ENCODE measurements at places on chromosomes 2 and 18.

GRCh38 chr18:54557958-54558357 lies 33.1 kb upstream of the DYNAP start:
- DNase-seq = no peak

DNA sequence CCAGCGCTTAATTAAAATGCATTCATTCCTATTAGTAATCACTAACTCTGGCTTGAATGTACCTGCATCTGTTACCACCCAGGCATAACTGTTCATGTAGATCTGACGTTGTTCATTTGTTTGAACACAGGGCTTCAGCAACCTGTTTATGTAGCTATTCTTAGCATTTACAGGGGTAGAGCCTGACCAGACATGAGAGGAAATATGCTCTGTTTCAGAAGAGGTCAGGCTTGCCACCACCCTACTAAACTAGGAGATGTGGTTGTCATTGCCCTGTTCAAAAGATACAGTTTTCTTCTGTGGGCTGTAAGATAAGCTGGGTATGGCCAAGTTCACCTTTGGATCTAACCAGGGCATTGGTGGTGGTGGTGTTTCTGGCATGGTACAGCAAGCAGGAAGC lies 8.8 kb downstream of the MGAT5 start:
- DNase-seq = no peak

GRCh38 chr18:68865021-68865420 lies 67.1 kb downstream of the CCDC102B start:
- no peak for DNase-seq

GRCh38 chr2:178397002-178397605 lies 53.9 kb downstream of the PRKRA start:
- DNase-seq = no peak

DNA sequence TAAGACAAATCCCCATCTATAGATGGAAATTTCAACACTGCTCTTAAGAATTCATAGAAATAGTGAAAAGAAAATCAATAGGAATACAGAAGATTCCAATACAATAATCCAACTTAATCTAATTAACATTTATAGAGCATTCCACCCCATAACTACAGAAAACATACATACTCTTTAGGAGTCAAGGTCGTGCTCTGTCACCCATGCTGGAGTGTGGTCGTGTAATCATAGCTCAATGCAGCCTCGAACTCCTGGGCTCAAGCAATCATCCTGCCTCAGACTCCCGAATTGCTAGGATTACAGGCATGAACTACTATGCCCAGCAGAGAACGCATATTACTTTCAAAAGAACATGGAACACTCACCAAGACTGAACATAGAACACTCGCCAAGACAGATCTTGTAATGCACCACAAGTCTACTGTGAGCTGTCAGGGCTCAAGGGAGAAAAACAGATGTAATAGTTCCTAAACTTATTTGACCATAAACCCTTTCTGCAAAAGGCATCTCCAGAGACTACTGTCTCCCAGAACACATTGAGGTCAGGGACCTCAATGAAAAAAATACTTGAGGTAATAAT lies 14.1 kb downstream of the MEMO1 start:
- no peak for DNase-seq

DNA sequence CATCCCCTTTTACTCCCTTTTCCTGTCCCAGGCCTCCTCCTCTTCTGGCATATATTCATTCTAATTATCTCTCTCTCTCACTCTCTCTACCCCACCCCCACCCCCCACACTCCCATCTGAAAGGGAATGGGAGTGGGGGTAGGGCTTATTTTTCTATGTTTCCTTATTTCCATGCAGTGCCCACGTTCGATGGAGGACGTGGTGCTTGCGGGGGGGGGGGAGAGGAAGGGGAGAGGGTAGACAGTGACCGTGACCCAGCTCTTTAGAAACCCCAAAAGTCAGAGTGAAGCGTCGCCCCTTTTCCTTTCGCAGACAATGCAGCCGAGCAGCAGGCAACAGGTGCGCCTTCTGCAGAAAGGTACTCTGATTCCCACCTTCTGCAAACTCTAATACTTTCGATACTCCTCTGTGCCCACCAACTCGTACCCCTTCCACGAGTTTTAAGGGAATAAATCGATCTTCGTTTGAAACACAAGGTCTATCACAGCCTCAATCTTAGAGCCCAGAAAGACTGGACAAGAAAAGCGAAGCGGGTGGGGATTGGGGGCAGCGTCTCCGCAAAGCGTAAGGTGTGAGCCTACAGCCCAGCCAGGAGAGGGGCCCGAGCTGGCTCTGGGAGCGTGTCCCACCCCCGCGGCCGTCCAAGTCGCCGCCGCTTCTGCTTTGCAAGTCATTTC lies 891 bp upstream of the NR4A2 start:
- DNase-seq = no peak

GRCh38 chr2:11963966-11964365 lies 217.5 kb downstream of the LPIN1 start:
- no peak for DNase-seq

DNA sequence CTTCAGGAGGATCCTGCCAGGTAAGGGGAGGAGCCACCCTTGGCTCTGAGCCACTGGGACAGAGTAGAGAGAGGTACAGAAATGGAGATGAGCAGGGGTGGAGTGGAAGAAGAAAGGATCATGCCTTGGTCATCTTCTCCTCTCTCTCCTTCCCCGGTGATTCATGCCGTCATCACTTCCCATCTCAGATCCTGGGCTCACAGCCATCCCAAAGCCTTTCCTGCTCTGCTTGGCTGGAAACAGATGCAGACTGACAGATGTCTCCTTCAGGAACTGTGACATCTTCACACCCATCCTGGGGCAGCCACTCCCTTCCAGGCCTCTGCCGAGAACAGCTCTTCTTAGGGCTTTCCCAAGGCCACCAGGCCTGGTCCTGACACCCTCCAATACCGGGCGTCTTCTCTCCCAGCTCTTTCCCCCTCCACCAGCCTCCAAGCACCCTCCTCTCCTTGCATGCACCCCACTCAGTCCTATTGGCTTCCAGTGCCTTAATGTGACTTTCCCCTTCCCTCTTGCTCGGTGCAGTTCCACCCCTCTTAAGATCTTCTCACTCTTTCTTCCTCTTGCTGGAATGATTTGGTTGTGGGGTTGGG lies 58.3 kb upstream of the TNP1 start:
- DNase-seq = peak; percentile 57

GRCh38 chr2:86239326-86239725 lies 40.1 kb downstream of the MRPL35 start:
- DNase-seq = no peak

- no peak for DNase-seq
Observed at GRCh38 chr18:7358989-7359726, 128.3 kb downstream of the LRRC30 start.

- no peak for DNase-seq
Observed at GRCh38 chr2:231900972-231901371, 25.2 kb downstream of the NPPC start.

DNA sequence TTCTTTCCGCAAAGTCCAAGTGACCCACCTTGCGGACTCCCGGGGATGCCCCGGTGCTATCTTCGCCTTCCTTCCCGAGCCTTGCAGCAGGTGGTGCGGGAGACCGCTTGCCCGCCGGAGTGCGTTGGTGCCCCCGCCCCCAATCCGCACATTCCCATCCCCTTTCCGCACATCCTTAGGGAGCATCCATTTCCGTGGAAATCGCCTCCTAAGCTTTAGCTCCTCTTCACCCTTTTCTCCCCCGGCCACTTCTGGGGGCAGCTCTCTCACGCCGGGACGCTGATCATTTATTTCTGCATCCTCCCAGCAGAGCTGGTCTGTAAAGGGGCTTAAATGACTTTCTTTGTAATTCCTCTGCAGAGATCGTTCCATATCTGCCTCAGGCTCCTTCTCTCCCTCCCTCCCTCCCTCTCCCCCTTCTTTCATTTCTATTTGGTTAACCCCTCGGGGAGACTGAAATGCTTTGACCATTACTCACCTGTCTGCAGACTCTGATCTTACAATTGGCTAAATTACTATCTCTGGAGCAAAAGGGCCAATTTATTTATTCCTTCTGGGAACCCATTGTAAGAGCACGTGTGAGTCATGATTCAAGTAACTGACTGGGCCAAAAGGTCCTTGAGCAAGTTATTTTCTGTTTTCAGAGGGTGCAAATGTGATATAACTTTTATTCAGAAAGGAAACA lies 1.3 kb upstream of the LYPD1 start:
- peak; percentile 32 for DNase-seq

- no peak for DNase-seq
Observed at GRCh38 chr2:175236930-175237329, 55.4 kb upstream of the ATP5MC3 start.

- DNase-seq = peak; percentile 89
Observed at GRCh38 chr18:45619062-45619825, 4.0 kb downstream of the SLC14A2 start.

DNA sequence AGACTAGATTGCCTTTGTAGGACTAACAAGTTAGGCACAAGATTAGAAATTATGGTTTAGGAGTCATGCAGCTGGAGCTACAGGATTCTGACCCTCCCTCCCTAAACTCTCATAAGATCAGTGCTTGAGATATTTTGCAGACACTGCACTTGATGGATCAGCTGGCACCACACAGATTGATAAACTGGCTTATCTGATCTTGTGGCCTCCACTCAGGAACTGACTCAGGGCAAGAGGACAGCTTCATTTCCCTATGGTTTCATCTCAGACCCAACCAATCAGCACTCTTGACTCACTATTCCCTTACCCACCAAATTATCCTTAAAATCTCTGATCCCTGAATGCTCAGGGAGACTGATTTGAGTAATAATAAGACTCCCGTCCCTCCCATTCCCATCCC lies 152.3 kb downstream of the DIS3L2 start:
- no peak for DNase-seq

DNA sequence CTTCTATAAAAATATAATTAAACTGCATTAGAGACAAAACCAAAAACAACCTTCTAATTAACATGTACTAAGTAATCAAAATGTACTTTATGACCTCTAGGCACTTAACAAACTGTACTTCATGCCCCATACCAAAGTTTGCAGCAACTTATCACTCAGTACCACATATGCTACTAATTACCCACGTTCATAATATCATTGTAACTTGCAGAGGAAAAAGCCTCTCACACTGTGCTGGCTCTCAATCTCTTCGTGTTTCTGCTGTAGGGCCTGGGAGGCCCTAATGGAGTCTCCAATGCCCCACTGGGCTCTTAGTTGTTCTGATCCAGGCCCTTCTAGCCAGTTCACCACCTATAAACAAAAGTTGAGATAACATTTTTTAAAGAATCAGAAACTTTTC lies 82.1 kb upstream of the CCDC141 start:
- DNase-seq = no peak

DNA sequence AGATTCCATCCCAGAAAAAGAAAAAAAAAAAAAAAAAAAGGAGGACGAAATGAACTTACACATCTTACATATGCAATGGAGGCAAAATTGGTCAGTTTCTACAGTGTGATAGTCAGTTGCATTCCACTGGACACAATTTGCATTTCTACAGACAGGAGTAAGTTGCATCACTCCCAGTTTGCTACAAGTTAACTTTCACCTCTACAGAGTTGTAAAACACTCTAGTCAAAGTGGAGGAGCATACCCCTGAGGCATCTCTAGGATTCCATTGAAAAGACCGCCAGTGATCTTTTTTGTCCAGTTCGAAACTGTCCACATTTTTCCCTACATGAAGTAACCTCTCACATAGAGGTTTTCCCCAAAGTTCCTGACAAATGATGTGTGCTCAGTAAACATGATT lies 202.8 kb downstream of the VAPA start:
- no peak for DNase-seq

GRCh38 chr2:150125708-150126107 lies 361.8 kb downstream of the RND3 start:
- no peak for DNase-seq

All from right hindlimb (tissue), 1 donor.